ENCODE measurements at places on chromosomes 4 and X.

GRCh38 chr4:92988301-92988700 lies 684.5 kb downstream of the GRID2 start:
- DNase-seq, result no peak

DNA sequence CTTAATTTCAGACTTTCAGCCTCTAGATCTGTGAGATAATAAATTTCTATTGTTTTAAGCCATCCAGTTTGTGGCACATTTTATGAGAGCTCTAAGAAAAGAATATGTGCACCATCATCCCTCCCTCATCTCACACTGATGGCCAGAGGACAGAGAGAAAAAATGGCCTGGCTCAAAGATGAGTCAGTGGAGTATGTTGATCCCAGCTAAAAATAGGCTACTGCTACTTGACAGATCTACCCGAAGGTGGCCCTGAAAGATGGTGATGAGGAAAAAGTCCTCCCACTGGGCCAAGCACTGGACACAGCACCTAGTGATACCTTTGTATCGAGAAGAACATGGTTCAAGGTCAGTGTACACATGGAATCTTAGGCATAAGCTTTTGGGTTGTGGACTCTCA lies 38.2 kb upstream of the DCTD start:
- DNase-seq, result no peak

DNA sequence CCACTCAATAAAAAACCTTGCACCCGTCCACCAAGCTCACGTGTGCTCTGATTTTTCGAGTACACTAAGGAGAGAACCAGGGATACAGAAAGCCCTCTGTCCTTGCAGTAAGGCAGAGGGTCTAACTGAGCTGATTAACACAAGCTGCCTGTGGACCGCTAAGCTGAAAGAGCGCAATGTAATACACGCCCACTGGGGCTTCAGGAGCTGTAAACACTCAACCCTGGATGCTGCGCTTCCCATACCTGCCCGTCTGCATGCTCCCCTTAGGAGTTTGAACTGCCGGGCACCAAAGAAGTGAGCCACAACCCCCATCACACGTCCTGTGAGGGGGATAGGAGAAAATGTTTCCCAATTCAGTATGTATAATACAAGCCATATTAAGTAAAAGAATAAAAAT lies 664.8 kb downstream of the PCDH18 start:
- DNase-seq, result no peak

GRCh38 chr4:15489551-15489950 lies 19.9 kb downstream of the CC2D2A start:
- no peak for DNase-seq

DNA sequence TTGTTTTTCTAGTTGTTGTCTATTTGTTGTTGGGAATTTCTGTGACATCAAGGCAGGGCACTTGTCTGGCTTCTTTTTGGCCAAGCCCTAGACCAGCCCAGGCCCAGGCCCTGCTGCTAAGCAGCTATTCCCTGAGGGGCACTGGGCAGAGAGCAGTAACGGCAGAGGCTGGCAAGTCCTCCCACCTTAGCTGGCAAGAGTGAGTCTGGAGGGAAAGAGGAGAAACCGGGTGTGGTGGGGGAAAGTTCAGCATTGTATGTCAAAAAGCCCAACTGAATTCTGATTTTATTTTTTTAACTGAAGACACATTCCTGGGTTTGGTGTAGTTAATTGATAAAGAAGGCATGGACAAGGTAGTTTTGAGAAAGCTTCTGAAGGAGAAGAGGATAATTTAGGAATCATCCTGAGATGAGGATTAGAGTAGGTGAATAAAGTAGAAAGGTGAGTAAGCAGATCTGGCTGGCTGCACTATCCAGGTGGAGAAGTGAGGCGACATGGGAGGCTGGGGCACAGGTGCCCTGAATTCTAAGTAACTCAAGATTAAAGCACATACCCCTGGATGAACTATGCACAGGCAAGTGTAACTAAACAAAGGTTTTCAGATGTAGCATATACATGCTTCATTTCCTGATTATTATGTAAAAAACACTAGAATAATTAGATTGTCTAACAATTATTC lies 57.4 kb downstream of the TAPT1 start:
- DNase-seq, result no peak

GRCh38 chr4:137754652-137755471 lies 222.6 kb upstream of the PCDH18 start:
- no peak for DNase-seq

DNA sequence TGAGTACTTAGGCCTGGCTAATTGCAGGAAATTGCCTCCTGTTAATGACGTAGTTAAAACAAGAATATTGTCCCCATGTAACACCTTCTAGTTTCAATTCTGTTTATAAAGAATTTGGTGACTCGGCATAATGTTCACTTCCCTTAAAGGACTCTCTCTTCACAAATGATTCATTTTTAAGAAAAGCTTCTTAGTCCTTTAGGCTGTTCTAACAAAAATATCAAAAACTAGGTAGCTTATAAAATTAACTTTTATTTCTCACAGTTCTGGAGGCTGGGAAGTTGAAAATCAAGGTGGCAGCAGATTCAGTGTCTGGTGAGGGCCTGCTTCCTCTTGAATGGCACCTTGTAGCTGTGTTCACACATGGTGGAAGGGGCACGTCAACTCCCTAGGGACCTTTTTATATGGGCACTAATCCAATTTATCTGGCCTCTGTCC lies 23.8 kb downstream of the COL25A1 start:
- no peak for DNase-seq

DNA sequence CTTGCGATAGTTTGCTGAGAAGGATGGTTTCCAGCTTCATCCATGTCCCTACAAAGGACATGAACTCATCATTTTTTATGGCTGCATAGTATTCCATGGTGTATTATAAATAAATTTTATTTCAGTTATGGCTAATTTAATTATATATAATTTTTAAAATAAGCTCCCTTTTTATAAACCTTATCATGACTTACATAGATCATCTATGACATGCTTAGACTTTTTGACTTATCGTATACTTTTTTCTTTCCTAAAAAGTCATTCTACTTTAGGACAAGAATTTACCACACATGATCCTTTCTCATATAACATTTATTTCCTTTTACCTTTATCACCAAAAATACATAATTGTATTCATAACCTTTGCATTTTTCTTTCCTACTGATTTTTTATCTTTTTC lies 376.5 kb downstream of the CCSER1 start:
- no peak for DNase-seq

DNA sequence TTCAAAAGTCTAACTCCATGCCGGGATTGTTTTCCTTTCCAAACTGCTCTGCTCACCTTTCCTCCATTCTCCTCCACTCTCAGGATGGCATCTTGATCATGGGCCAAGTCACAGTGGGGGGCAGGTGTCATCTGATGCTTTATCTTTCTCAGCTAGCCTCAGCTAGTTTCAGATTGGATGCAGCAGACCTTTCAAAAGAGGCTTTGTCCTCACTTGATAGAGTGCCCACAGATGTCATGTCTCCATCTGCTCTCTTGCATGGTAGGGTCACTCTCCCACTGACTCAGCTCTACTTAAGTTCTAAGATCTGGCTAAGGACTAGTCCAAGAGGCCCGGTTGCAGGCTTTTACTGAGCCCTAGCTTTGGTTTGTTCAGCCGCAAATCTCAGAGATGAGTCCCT lies 341.8 kb upstream of the GALNT7 start:
- DNase-seq, result no peak

- no peak for DNase-seq
Observed at GRCh38 chr4:165537028-165537648, 158.3 kb downstream of the CPE start.

GRCh38 chr4:158219623-158220022 lies 9.3 kb downstream of the TMEM144 start:
- no peak for DNase-seq
